MG63 (cell line): ENCODE measurements at places on chromosomes 1 and 21. TPM values are rescaled to one million over a fixed set of nuclear protein-coding genes. Genes with fewer than 3 reads are reported as not detected.

- peak; percentile 84 for DNase-seq
Observed at GRCh38 chr1:110152133-110152785, 2.0 kb downstream of the SLC6A17 start.

DNA sequence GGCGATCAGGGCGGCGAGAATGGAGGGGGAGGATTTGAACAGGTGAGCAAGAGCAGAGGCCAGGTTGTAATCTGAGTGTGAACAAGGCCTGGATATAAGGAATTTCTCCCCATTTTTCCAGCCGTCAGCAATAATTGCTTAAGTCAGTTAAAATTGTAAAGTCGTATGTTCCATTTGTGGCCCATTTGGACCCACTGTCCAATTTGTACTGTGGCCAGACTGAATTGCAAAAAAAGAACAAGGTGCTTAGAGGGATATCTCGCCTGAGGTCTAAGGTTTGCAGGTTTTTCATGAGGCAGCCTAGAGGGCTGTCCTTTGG, 1.0 kb downstream of the ERVH48-1 start:
- no peak for DNase-seq

DNA sequence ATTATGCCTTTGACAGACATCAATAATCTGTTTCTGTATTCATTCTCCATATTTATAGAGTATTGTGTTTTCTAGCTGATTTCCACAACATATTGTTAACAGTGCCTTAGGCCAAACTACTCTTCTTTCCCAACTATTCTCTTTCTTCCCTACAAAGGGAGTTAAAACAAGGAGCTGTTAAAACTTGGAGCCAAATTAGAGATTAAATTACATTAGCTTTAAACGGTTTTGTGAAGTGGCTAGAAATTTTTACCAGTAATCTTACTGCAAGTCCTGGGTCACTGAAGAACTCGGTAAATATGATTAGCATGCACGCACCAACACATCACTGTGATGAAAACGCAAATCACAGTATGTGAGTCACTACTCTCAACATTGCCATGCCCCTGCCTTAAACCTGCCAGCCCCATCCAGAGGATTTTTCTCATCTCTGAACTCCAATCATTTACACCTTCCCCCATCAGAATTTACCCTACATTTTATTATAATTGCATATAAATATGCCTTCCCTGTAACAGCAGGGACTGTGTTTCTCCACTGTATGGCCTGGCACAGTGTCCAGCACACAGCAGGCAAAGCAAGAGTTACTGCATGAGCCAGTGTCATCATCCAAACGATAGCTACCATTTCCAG, 1.5 kb upstream of the PRDX6 start:
- peak; percentile 43 for DNase-seq

ILDR2 gene
- total RNA-seq: not detected in 2 replicates

KCNJ10 gene
- total RNA-seq: not detected in 2 replicates
